ENCODE measurements at places on chromosomes 2 and 18. TPM values are rescaled to one million over a fixed set of nuclear protein-coding genes. Genes with fewer than 3 reads are reported as not detected.

DNA sequence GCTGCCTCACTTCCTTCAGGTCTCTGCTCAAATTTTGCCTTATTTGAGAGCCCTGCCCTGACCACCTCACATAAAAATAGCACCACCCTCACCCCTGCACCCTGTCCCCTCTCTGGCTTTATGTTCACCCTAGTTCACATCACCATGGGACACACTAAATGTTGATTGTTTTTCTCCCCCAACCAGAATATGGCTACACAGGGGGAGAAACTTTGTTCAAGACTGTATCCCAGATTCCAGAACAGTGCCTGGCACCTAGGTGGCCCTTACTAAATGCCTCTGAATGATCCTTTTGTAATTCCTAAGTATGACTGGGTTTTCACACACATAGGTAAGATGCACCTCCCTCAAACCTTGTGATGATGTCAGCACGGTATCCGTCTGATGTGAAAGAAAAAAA lies 28.4 kb upstream of the CATIP start:
- H3K36me3 ChIP-seq, result no peaks in the 10 kb centered on the region
- H3K4me1 ChIP-seq, result peaks cover 11% of the 10 kb centered on the region
- H3K27ac ChIP-seq, result no peak overlapping the region
- no peak overlapping the region for H3K4me3 ChIP-seq

DNA sequence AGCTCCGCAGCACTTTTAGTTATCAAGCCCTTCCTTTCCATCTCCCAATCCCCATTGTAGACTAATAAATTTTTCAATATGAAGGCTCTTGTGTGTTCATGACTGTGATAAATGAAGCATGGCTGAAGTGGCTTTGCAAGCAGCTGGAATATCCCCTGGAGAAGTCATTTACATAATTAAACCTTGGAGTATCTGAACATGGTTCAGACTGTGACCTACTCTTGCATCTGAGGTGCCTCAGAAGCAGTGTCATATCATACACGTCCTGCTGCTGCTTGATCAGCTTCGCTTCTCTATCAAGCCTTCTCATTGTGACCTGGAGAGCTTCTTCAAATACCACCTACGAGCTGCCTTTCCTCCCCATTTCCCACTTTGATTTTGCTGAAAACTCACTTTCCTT lies 48.4 kb upstream of the ZNF397 start:
- H3K27ac ChIP-seq, result no peak overlapping the region
- no peaks in the 10 kb centered on the region for H3K36me3 ChIP-seq
- no peak for DNase-seq
- H3K4me3 ChIP-seq, result no peak overlapping the region
- H3K4me1 ChIP-seq, result no peaks in the 10 kb centered on the region

DNA sequence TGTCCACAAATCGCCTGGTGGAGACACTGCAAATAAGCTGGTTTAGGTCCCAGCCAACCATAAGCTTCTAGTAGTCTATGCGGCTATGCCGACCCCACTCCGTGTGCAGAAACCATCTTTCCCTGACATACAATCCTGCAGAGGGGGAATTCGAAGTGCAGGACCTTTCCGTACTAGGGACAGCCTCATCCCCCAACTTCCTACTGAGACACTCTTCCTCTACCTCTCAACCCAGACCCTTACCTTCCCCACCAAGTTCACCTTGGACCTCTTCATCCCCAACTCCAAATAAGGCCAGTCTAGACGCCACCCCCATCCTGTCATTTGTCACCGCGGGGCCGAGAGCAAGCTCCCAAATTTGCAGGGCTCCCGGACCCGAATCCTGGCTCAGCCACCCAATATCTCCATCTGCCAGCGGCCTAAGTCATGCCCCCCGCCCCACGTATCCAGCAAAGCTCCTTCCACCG lies 496 bp downstream of the SUCLG1 start:
- no peaks in the 10 kb centered on the region for H3K36me3 ChIP-seq
- H3K27ac ChIP-seq, result peak overlapping the region; percentile 90
- H3K27me3 ChIP-seq, result no peaks in the 10 kb centered on the region
- DNase-seq, result peak; percentile 30
- peaks cover 11% of the 10 kb centered on the region for H3K4me1 ChIP-seq

DNA sequence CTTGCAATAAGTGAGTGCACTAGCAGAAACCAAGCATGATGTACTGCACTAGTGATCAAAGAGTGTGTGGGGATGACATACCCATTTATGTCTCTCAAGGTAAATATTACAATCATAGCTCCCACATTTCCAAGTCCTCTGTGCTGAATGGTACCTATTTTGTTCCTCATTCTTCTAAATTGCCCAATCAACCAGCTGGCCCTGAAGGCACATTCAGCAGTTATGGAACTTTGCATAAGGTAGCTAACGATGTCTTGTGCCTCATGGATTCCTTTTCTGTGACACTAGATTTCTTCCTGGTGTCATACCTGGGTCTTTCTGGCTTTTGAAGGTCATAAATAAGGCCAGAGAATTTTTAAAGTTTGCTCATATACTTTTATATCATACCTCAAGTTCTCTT lies 963.0 kb downstream of the SLC4A3 start:
- H3K36me3 ChIP-seq, result no peaks in the 10 kb centered on the region
- H3K4me1 ChIP-seq, result no peaks in the 10 kb centered on the region
- no peak overlapping the region for H3K27ac ChIP-seq
- H3K27me3 ChIP-seq, result no peaks in the 10 kb centered on the region
- DNase-seq, result no peak

DNA sequence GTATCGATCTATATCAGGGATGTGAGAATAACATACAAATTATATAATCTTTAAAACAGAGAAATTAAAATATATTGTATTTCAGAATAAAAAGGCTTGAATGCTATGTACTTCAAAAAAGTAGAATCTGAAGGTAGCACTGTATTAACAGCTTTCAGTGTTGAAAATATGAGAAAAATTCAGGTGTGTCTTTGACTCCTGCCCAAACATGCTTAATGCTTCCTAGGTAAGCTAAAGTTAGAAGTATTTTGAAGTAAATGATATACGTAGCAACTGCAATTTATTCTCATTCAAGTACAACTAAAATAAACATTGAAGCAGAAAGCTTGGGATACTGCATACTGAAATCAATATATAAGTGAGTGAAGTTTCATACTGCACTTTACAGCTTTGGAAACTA lies 1082.0 kb upstream of the ACVR2A start:
- no peak overlapping the region for H3K27ac ChIP-seq
- no peaks in the 10 kb centered on the region for H3K36me3 ChIP-seq

GRCh38 chr2:224938651-224939182 lies 103.6 kb downstream of the DOCK10 start:
- H3K36me3 ChIP-seq, result no peaks in the 10 kb centered on the region
- H3K4me3 ChIP-seq, result no peak overlapping the region
- H3K4me1 ChIP-seq, result peaks cover 44% of the 10 kb centered on the region
- peak; percentile 94 for DNase-seq

DNA sequence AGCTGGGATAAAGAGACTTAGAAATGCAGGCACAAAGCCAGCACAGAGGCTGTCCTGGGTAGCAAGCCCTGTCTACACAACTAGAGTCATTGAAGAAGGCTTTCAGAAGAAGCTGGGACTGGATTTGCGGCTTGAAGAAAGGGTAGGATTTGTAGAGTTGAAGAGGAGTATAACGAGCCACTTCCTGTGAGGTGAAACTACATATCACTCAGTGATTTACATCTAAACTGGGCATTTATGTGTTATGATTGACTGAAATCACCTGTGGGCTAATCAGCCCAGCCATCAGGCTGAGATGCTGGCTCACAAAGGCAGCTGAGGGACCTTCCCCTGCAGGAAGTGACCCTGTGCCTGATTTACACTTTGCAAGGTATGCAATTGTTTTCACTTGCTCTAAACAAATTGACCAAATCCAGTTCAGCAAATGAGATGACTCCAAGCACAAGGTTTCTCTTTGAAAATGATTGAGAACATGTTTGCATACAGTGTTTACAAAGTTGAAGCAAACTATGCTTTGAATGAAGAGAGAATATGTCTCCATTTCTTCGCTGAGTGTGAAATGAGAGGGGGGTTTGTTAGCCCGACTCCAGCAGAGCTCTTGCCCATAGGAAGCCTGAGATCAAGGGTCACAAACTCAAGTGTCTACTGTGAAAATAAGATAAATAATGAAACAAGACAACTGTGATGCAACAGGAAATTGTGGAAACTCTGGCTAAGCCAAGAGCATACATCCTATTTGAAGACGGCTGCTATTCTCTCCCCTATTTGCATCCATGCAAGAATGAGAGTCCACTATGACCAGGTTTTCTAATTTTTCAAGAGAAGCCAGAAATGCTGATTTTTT lies 69.3 kb upstream of the HK2 start:
- peak; percentile 84 for DNase-seq
- H3K4me1 ChIP-seq, result peaks cover 14% of the 10 kb centered on the region
- H3K27me3 ChIP-seq, result no peaks in the 10 kb centered on the region
- no peak overlapping the region for H3K27ac ChIP-seq
- H3K36me3 ChIP-seq, result no peaks in the 10 kb centered on the region

TUBA4B gene
- total RNA-seq, result not detected

SERPINB4 gene
- not detected for total RNA-seq

MC4R gene
- total RNA-seq, result not detected

- no peaks in the 10 kb centered on the region for H3K27me3 ChIP-seq
- H3K4me3 ChIP-seq, result no peak overlapping the region
- peaks cover 19% of the 10 kb centered on the region for H3K4me1 ChIP-seq
These were observed 20.5 kb upstream of the RPL37A start for GRCh38 chr2:216478151-216478550.

DNA sequence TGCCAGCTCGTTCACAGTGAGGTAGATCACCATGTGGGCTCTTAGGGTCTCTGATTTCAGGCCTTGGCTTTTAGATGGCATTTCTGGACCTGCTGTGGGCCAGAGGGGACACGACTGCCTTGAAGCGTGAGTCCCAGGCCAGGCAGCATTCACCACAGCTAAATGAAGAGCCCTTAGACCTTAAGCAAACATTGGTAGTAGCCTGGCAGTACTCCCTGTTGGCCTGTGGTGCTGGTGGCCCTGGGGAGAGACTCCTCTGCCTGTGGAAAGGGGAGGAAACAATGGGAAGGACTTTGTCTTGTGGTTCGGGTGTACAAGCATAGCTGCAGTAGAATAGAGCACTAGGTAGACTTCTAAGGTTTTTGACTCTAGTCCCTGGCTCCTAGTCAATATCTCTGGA lies 456.0 kb upstream of the DCC start:
- H3K4me1 ChIP-seq, result no peaks in the 10 kb centered on the region
- no peak overlapping the region for H3K27ac ChIP-seq
- H3K4me3 ChIP-seq, result no peak overlapping the region
- H3K36me3 ChIP-seq, result no peaks in the 10 kb centered on the region
- no peak for DNase-seq

- H3K4me1 ChIP-seq, result peaks cover 5% of the 10 kb centered on the region
- no peak overlapping the region for H3K4me3 ChIP-seq
- H3K27ac ChIP-seq, result no peak overlapping the region
These were observed 70.3 kb upstream of the ZSWIM2 start for GRCh38 chr2:186919296-186919695.

ADAM23 gene
- total RNA-seq, result 38.5 TPM

GRCh38 chr2:241726459-241726858 lies 8.0 kb upstream of the D2HGDH start:
- peaks cover 8% of the 10 kb centered on the region for H3K4me1 ChIP-seq
- H3K36me3 ChIP-seq, result no peaks in the 10 kb centered on the region
- no peaks in the 10 kb centered on the region for H3K27me3 ChIP-seq

MATN3 gene
- total RNA-seq, result 3.4 TPM

CHRNG gene
- not detected for total RNA-seq

DNA sequence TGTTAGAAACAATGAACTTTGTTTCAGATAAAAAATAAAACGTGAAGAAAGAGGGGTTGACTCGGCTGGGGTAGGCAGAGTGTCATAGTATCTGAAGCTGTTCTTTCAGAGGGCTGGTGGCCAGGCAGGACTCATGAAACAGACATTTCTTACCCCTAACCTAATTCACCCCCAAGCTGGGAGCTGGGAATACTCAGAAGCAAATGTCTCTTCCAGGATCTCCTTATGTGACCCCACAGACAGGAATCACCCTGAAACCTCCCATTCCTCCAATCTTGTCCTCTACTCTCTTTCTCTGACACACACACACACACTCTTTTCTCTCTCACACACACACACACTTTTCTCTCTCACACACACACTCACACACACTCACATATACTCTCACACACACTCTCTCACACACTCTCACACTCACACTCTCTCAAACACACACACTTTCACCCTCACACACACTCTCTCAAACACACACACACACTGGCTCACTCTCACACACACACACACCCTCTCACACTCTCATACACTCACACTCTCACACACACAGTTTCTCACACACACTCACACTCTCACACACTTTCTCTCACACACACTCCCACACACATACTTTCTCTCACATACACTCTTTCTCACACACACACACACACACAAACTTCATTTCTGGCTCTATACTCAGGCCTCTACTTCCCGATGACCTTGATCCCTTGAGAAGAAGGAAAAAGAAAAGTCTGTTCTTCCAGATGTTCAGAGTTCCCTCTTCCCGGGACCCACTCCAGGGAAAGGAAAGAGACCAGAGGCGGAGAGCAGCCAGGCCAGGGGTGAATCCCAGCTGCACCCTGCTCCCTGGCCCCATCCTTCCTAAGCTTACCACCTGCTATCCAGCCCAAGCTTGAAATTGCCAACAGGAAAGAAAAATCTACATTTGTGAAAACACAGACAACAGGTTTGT lies 167.7 kb downstream of the TXNL1 start:
- DNase-seq, result no peak
- no peak overlapping the region for H3K27ac ChIP-seq
- H3K4me1 ChIP-seq, result no peaks in the 10 kb centered on the region
- H3K36me3 ChIP-seq, result no peaks in the 10 kb centered on the region
- no peaks in the 10 kb centered on the region for H3K27me3 ChIP-seq

HEATR5B gene
- 22.5 TPM for total RNA-seq

DNA sequence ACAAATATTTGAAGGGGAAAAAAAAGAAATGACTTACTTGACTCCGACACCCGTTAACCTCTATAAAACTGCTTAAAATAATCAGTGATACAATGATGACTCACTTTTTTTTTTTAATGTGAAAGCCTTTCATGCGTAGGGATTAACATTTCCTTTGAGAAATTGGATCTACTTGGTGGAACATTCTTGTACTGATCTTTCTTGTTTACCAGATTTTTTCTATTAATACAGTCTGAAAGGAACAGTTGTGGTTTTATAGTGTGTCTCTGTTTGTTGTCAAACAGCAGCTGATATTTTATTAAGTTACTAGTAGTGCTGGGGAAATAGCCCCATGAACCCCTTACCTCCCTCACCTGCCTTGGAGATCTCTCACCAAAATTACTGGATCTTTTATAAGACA lies 40.2 kb upstream of the NEB start:
- H3K4me3 ChIP-seq, result no peak overlapping the region
- H3K27me3 ChIP-seq, result no peaks in the 10 kb centered on the region
- peak; percentile 67 for DNase-seq
- H3K27ac ChIP-seq, result peak overlapping the region; percentile 11
